ENCODE measurements at places on chromosomes 11 and 22.

DNA sequence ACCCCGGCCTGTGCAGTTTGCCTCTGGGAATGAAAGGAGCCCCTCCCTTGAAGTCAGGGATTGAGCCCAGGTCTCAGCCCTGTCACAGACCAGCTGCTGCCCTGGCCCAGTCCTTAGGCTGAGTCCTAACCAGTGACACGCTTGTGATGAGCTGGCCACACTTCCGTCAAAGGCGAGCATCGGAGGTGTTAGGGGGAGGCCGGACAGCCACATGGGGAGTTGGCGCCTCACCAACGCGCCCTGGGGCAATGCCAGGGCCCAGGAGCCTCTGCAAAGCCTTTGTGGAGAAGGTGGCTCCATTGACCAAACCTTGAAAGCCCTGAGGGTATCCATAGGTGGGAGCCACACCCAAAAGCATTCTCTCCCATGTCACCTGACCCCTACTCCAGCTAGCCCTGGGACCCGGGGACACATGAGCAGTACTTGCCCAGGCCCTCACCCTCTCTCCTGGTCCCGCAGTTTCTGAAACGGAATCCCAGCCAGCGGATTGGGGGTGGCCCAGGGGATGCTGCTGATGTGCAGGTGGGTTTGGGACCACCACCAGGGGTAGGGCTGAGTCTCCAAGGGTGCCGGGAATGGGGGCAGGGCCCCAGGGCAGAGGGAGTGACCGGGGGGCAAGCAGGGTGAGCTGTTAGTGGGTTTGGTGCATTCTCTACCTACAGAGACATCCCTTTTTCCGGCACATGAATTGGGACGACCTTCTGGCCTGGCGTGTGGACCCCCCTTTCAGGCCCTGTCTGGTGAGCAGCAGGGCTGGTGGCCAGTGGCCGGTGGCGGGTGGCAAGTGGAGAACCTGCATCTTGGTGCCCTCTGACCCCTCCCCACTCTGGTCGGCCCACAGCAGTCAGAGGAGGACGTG lies 3.7 kb downstream of the PTPRCAP start:
- no peak for DNase-seq

DNA sequence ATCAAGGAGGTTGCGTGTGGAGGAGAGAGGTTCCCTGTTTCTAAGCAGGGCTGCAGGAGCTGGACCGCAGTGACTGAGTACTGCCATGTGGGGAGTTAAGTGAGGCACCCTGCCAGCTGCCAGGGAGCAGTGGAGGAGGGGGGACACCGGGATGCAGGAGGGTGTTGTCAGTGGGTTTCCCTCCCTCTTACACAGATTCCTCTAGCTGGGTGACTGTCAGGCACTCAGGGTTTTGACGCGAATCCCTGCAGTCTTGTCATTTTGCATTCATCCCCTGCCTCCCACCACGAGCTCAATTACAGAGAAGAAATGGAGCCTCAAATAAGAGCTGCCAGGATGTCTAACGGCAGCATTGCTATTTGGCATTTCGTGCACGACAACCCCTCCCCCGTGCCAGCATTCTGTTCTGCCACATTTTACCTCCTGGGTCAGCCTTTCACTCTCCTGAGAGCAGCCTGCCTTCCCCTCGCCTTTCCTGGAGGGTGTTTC lies 119.8 kb upstream of the SORL1-AS1 start:
- no peak for DNase-seq

DNA sequence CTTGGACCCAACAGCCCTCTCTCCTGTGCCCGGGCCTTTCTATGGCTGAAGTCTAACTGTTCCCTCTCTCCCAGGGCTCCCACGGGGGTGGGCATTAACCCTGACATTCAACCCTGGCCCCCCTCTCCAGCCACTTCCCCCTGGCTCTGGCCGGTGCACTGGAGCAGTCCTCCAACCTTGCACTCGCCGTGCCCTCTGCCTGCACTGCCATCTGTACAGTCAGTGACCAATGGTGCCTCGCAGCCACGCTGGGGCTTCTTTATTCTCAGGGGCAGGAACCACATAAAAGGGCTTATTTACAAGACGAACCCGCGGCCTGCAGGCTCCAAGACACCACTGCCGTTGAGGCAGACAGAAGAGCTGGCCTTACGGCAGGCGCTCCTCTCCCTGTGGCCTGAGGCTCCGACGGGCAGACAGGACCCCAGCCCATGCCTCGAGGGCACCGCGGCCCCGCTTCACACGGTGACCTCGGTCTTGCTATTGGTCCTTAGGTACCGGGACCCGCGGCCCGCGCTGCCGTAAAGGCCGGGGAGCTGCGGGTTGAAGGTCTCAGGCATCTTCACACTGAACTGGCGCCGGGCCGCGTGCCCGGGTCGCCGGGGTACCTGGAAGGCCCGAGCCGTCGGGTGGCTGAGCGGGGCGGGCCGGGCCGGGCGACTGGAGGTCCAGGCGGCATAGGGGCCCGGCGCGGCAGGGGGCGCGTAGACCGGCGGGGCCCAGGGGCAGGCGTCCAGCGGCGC lies 5.4 kb downstream of the SHISA8 start:
- DNase-seq = no peak

- DNase-seq = no peak
Measured at GRCh38 chr11:41666951-41667653, 207.7 kb upstream of the LRRC4C start.

GRCh38 chr11:117604336-117604995 lies 192.6 kb downstream of the DSCAML1 start:
- DNase-seq = no peak

DNA sequence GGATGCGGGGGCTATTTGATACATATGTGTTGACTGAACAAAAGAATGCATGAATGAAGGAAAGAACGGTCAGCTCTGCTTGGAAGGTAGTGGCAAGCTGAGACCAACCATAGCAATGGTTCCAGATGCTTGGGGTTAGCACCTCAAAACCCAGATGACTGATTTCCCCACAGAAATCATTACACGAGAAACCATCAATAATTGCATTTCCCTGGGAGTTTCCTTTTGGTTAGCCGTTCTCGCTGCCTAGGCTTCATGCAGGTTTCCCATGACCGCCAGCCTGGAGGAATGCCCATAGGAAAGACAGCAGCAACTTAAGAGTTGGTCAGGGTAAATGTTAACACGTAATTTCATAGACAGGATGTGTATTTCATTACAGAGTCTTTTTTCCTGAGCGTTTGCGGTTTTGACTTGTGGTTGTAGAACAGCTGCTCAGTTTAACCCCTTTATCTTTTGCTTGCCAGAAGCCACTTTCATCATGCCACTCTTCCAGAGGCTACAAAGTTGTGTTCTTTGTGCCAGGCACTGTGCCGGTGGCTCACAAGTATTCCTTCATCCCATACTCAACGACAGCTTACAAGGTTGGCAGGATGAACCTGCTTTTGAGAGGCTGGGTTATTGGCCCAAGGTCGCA lies 2.8 kb downstream of the IL17RA start:
- peak; percentile 52 for DNase-seq

DNA sequence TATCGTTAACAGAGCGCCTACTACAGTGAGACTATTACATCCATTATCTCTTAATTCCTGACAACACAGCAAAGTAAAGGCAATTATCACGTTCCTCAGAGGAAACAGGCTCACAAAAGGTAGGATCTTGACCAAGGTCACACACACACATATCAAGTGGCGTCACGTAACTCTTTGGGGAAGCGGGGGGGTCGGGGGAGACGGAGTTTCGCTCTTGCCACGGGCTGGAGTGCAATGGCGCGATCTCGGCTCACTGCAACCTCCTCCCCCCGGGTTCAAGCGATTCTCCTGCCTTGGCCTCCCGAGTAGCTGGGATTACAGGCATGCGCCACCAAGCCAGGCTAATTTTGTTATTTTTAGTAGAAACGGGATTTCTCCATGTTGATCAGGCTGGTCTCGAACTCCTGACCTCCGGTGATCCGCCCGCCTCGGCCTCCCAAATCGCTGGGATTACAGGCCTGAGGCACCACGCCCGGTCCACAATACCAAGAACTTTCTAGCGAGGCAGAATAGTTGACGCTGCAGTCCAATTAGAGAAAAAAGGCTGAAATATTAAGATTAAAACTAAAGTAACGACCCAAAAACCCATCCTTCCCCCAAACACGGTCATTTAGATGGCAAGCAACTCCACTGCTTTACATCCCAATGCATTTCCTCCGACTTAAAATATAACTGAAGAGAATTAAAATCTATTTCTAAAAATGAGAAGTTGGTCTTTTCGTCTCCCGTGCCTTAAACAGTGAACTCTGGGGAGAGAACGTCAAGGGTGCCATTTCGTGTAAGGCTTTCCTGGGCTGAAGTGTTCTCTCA lies 1.2 kb downstream of the DDX17 start:
- DNase-seq = peak; percentile 62

GRCh38 chr11:121112498-121113455 lies 11.7 kb downstream of the TECTA start:
- DNase-seq = peak; percentile 19

GRCh38 chr11:73334384-73335203 lies 26.5 kb downstream of the ARHGEF17 start:
- no peak for DNase-seq

DNA sequence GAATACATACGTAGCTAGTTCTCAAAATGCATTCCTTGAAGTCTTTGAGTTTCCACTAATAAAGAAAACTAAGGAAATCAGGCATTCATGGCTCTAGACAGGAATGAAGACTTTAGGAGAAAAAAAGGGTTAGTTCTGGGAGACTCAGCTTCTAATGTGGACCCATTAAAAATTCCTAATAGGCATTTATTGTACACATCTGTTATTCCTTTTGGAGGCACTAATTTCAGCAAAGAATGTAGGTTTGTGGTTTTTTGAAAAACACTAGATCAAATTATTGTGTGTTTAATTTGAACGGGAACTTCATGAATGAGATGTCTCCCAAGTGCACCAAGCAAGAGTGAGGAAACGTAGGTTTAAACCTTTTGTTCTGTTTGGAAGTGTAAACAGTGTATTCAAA lies 42.7 kb downstream of the PARVA start:
- no peak for DNase-seq

DNA sequence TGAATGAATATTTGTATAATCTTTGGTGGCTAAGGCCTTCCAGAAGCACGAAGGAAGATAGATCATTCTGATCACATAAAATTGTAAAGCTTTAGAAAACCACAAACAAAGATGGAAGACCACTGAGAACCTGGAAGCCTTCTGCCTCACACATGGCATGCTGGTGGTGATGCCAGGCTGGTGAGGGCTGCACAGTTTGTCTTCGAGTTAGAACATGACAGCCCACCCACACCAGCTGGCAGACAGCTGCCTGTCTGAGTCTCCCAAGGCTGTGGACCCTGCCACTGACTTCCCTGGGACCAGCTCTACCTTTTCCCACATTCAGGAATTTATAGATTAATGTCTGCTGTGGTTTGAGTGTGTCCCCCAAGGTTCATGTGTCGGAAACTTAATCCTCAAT lies 48.8 kb upstream of the B3GAT1 start:
- no peak for DNase-seq

GRCh38 chr22:33569018-33569417 lies 351.3 kb downstream of the LARGE1 start:
- no peak for DNase-seq

DNA sequence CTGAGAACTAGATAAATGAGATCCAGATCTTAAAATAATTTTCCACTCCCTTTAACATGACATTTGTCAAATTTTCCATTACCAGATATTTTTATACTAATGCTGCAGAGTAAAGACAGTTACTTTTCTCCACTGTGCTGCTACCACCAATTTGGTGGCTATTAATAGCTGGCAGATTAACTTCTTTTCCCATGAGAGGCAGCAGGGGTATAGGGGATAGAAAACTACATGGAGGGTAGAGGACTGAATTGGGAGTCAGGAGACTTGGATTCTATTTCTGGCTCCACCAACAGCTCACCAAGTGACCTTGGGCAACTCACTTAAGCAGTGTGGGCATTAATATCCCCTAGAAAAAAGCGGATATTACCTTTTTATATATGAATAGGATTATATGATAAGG lies 69.2 kb downstream of the KIF18A start:
- DNase-seq = no peak

- DNase-seq = no peak
Measured at GRCh38 chr11:72744474-72744873, 7.7 kb downstream of the ARAP1 start.

DNA sequence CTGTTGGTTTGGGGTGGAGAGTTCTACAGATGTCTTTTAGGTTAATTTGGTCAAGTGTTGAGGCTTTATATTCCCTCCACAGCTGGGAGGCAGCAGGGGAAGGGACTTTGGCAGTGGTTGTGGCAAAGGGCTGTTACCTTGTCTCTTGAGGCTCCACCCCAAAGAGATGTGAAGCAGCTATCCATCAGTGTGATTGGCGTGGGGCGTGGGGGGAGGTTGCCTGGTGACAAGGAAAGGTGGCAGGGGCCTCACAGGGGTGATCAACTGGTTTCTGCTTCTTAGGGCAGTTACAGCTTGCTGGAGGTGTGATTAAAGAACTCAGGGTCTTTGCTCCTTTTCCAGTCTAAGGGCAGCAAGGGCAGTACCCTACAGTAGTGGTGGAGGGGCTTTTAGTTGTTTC lies 59.3 kb downstream of the FANCF start:
- no peak for DNase-seq

GRCh38 chr22:21038405-21038804 lies 6.0 kb upstream of the SLC7A4 start:
- no peak for DNase-seq

DNA sequence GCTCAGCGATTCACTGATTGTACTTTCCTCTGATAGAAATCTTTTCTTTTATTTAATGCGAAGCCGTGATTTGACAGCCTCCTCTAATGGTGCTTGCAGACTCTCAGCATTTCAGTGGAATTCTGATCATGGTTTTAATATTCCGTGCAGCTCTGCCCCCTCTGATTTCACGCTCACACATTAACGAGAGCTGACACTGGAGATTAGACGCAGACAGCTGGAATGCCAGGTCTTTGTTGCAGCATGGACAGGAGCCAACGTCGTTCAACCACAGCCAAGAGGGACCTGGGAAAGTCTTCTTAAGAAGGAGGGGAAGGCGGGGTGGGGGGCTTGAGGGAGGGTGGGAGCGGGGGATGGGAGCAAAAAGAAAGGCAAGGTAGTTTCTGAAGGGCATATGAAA lies 186.4 kb downstream of the BLID start:
- DNase-seq = no peak

DNA sequence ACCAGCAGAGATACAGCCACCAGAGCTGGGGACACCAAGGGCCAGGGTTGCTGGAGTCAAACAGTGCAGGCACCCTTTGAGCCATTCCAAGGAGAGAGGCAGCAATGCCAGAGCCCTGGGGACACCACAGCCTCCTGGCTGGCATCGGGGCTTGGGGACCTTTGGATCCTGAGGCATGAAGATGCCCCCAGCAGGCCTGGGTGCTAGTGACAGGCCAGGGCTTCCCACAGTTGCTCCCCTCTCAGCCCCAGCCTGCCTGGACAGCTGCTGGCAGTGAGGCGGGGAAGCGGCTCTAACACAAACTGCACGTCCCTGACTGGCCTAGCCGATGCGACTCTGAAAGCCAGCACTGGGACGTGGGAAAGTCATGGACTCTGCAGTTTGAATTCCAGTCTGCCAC lies 2.7 kb downstream of the CD5 start:
- DNase-seq = no peak
